ENCODE measurements at places on chromosomes 5 and 9.

- DNase-seq, result peak; percentile 1
Measured at GRCh38 chr5:56264417-56265025, 31.4 kb upstream of the ANKRD55 start.

DNA sequence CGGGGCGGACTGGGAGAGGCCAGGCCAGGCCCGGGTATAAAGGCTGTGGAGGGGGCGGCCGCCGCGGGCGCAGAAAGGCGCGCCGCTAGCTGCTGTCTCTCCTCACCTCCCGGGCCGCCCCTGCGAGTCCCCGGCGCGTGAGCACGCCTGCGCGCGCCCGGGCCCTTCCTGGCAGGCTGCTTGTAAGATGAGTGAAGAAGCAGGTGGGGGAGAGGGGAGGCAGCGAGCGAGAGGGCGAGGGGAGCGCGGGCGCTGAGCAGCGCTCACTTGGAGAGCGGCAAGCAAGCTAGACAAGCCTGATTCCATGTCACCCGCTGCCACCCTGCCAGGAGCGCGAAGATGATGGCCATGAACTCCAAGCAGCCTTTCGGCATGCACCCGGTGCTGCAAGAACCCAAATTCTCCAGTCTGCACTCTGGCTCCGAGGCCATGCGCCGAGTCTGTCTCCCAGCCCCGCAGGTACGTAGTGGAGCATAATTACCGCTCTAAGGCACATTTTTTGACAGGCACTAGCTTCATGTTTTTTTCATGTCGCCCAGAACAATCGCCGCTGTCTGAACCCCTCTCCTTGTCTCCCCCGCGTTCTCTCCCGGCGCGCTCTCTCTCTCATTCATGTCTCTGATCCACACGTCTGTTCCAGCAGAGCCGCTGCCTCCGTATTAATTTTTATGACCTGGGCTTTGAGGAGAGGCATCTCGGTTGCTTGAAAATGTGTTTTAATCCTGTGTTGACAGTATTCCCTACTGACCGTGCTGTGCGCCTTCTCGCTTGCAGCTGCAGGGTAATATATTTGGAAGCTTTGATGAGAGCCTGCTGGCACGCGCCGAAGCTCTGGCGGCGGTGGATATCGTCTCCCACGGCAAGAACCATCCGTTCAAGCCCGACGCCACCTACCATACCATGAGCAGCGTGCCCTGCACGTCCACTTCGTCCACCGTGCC is at the start of gene POU4F3:
TSS of gene POU4F3 (plus strand) at position 66 of the 941 bp plus-strand sequence. CDS start at position 340, 274 bp downstream.
- no peak for DNase-seq

DNA sequence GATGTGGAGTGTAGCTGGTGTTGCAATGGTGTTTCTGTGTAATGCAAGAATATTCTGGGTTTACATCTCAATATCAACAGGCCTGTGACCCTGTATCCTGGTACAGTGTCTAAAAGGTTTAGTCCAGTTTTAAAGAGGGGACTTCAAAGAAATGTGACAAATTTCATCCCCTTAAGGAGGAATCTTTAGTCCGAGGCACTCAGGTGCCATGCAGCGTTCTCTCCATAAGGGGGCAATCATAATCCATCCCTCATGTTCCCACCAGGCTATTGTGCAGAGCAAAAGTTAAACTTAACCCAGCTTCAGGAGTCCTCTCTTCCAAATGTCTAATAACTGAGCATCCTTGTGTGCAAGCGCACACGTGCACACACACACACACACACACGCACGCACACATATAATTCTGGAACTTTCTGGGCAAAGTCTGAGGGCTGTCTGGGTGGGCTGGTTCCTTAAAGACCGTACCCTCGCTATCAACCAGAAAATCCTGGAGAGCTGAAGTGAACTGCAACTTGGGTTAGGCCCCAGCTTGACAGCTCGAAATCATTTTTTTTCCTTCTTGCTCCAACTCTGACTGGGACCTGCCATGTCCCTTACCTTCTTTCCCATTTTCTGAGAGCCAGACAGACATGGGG is 46.0 kb downstream of the CRB2 start:
- DNase-seq, result no peak

DNA sequence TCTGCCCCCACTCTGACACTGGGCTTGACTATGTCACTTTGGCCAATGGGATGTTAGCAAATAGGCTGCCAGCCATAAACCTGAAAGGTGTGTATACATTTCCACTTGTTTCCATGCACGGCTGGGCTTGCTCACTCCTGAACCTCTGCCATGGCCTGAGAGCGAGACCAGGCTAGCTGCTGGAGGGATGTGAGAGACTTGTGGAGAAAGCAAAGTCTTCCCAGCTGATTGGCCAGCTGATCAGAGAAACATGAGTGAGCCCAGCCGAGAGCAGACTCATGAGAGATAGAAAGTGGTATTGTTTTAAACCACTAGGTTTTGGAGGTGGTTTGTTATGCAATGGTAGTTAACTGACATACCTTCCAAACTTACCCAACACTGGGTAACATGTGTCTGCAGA is 13.9 kb downstream of the FAM193B start:
- DNase-seq, result no peak

DNA sequence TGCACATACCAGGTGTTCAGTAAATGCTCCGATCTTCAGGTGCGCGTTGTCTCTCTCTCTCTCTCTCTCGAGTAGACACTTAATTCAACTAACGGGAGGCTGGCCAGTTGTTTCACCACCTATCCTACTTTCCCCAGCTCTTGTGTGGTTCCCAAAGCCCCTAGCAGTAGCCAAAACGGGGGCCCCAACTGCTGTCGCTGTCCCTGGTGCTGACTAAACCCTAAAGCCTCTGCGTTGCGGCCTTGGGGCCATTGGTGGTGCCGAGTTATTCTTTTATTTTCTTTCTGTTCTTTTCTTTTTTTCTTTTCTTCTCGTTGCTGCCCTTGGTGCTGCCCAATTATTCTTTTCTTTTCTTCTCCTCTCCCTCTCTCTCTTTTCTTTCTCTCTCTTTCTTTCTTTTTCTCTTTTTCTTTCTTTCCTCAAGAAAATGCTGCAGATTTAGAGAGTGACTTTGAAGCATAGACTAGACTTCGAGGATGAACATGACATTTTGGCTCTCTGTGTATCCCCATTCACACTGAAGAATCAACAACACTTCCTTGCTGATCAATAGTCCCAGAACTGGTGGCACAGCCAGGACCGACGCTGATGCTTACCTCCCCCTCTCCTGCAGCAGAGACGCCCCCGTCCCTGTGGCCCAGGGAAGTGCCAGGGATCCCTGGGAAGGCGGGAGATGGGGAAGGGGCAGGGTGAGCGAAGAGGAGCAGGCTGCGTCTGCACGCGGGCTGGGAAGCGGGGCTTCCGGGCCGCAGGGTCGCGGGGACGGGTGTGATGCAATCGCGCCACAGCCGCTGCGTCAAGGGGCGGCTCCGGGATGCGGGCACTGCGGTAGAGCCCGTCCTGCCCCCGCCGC is at the start of gene FBLL1:
TSS of gene FBLL1 (plus strand) at position 785 of the 853 bp plus-strand sequence. CDS start 200 bp downstream, outside the sequence.
- DNase-seq, result peak; percentile 2

DNA sequence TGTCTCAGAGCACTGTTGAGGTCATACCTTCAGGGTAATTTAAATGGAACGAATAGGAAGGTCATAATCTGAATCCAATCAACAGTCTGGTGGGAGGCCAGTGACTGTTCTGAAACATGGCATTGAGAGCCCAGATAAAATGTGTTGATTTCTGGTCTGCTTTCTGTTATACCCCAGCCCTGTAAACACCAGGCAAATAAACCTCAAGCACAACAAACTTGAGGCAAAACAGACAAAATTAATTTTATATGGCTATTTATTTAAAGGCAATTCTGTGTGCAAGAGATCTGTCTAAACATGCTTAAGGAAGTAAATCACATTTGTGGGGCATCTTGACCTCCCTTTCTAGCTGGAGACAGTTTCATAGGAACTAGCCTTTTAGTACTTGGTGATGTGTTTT is 140.9 kb upstream of the SPEF2 start:
- no peak for DNase-seq

DNA sequence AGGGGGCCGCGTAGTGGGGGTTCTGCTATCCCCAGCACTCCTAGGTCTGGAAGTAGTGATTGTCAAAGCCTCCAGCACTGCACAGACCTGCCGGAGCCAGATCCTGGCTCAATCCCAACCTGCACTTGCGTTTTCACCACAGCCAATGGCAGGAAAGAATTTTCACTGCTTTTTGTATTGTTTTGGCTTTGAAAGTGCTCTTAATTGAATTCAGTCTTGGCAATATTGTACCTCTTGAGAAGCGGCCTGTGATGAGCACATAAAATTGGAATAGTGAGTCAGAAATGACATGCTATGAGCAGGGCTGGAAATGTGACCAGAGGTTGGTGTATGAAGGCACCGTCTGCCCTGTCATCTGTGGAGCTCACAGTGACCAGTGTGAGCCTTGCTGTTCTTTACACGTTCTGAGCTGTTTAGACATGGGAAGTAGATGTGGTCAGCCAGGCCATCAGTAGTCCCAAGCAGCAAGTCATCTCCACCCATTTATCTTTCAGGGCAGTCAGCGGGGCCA is 41.5 kb downstream of the SECISBP2 start:
- no peak for DNase-seq

DNA sequence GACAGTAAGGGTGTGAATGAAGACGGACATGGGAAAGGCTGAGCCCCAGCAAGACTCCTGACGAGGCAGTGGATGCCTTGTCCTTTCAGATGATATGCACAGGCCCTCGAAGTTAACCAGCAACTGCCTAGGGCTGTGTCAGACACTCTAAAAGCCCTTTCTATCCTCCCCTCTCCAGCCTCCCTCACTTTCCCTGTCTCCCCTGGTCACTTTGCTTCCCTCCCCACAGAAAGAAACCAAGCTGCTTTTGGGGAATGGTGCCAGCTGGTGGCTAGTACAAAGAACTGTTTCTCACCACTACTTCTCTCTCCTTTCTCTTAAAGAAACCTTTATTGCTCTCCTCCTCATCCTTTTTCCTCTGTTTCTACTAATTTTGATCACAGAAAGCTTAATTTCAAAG is 21.4 kb downstream of the LHFPL2 start:
- DNase-seq, result no peak

DNA sequence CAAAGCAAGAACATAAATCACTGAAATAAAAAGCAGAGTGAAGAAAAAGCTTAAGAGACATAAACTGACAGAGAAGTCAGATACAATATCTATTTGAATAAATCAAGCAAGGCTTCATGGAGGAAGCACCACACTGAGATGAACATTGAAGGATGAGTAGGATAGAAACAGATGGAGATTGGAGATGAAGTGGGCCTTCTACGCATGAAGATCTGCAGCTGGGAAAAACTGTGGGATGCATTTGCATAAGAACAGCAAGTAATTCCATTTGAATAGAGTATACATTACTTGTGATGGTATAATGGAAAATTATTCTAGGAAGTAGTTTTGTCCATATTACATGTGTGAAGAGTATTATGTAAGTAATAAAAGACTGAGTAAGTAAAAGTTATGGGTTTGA is 16.5 kb downstream of the NMUR2 start:
- DNase-seq, result no peak

GRCh38 chr9:36486933-36487481 is 85.7 kb upstream of the MELK start:
- no peak for DNase-seq

- DNase-seq, result no peak
Measured at GRCh38 chr5:57955511-57955910, 472.9 kb upstream of the ACTBL2 start.

DNA sequence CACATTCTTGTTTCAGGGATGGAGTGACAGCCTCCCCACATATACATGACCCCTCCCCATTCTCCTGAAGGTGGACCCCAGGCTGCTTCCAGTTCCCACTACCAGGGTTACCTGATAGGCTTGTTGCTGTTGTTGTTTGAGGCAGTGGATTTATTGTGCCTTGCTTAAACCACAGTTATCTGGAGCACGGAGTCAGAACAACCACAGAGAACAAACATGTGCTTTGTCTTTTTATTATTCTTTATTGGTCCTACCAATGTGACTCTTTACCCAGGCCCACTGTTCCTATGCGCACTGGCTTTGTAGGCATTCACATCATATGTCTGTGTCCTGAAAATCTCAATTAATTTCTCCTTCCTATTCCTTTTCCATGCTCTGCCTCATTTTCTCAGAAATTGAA is 41.2 kb upstream of the IPPK start:
- DNase-seq, result no peak

DNA sequence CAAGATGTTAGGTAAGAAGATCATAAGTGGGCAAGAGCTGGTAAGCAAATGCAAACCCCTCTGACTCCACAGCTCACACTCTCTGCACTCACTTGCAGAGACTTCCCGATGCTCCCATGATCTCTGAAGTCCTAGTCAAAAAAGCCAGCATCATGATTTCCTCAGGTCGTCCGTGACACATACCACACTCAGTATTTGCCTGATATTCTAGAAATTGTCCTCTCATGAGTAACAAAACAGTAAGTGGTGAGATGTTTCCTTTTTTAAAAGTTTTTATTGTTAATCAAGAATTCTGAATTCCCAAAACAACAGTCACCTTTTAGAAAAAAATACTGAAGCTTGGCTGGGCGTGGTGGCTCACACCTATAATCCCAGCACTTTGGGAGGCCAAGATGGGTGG is 194.6 kb downstream of the DENND1A start:
- no peak for DNase-seq

GRCh38 chr5:68189613-68190012 is 25.9 kb upstream of the PIK3R1 start:
- no peak for DNase-seq

- DNase-seq, result no peak
Measured at GRCh38 chr9:126294331-126295081, 32.1 kb upstream of the MVB12B start.

DNA sequence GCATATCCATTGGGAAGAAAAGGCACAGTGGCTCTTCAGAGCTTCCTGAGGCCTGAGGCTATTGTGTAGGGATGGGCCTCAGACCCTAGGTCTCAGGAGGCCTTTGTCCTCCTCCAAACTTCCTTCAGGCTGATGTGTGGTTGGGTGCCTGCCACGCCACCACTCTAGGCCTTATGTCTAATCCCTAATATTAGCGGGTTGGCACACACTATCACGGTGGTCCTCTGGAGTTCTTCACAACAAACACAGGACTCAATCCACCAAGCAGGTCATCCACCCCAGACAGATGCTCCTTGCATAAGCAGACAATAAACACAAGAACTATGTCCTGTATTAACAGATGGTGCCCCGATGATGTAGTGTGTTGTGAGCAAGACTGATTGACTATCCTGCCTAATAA is 31.0 kb upstream of the FSTL4 start:
- DNase-seq, result no peak

DNA sequence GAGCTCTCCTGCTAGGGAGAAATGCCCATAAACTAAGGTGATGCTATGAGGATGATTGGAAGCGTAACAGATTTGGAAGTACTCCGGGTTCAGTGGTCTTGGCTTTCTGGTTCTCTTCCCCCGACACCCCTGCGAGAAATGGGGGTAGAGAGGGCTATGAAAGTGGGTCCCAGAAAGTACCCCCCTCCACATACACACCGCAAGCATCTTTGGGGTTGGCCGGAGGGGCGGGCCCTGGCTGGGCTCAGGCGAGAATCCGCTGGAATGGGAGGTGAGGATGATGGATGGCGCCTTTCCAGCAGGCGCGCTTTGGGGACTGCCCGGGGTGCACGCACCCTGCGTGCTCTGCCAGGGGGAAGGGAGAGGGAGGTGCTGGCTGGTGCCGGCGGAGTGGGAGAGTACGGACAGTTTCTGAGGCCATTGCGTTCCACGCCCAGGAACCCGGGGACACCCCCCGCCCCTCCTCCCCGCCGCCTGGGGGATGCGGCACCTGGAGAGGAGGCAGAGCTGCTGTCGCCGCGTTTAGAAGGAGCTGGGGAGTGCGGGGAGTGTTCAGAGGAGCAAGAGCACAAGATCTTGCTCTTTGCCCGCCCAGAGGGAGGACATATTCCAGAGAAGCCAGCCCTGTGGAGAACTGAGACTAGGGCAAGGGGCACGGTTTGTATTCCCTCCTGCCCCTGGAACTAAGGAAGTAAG is 1.9 kb downstream of the PCSK5 start:
- no peak for DNase-seq

- no peak for DNase-seq
Measured at GRCh38 chr5:108862211-108862610, 114.5 kb downstream of the FER start.
